ENCODE measurements at places on chromosomes 5 and 9.

DNA sequence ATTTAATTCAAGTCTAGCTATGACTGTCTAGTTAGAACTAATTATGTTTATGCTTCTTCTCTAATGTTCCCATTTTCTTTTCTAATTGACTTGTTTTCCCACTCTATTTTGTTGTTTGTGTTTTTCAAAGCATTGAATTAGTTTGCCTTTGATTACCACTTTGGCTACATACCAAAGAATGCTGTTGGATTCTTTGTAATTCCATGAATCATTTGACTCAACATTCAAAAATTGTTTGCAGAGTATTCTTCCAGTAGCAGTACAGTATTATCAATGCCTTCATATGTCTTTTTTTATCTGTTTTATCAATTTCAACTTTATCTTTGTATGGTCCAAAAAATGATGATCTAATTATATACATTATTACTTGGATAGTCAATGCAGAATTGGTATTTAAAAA, 288.7 kb downstream of the RFX3 start:
- no peak for DNase-seq

- no peak for DNase-seq
Measured at GRCh38 chr5:132010645-132010988, 841 bp downstream of the ACSL6 start.

GRCh38 chr5:141914199-141914743, 9.4 kb upstream of the DELE1 start:
- DNase-seq = no peak

GRCh38 chr5:41840251-41840650, 30.0 kb downstream of the OXCT1 start:
- DNase-seq = no peak

DNA sequence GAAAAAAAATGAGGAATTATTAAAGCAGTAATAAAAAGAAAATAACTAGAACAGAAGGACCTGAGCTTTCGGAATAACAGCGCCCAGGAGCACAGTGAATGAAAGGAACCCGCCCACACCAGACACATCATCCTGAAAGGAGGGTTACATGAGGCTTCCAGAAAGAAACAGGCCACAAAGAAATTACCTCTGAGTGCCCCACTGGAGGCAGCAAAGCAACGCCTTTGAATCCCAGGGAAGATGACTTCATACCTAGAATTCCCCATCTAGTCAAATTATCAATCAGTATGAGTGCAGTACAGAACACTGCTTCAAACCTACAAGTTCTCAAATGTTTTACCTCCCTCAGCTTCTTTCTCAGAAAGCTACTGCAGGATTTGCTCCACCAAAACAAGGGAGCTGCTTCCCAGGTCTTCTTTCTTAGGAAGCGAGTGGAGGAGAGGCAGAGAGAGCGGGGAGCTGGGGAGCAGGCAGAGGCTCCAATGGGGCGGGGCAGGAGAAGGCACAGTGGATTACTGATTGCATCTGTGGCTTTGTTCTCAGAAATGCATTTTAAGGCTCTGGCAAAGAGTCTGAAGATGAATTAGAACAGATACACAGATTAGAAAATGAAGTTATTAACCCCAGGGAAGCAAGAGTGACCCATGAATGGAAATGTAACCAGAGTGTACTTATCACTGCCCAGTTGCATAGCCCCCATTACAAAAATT, 87.1 kb downstream of the SEMA4D start:
- DNase-seq = no peak

DNA sequence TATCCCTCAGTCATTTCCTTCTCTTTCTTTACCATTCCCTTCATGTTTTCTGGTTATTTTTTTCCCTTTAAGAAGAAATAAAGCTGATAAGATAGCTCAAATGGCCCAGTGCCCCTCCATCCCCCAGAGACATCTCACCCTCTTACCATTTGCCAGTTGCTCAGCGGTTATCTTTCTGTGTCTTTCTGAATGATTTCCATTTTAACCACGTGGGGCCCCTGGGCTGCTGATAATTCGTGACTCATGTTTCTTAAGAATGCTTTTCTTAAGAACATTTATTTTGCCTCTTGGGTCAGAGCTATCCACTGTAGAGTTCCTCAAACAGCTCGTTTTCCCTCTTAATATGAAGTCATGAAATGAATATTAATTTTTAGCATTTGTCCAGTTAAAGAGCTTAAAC, 147.8 kb downstream of the MAST4 start:
- no peak for DNase-seq

GRCh38 chr5:104045987-104046386, 483.4 kb upstream of the NUDT12 start:
- DNase-seq = no peak

GRCh38 chr5:23223846-23224245, 283.6 kb upstream of the PRDM9 start:
- DNase-seq = no peak

DNA sequence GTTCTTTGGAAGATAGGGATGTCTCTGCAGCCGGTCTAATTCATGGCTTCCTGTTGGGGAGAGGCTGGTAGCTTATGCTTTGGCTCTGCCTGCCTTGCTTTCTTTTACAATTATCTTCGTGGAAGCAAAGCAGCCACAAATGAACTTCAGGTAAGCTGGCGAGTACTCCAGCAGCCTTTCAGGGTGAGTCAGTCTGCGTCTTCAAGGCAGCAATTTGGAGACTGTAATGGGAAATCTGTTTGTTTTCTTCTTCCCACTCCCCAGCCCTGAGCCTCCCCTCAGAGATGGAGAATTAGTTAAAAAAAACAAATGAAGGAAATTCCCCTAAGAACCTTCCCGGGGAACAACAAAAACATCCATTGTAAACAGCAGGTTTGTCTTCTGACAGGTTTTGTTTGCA, 100.1 kb downstream of the PSAT1 start:
- no peak for DNase-seq

DNA sequence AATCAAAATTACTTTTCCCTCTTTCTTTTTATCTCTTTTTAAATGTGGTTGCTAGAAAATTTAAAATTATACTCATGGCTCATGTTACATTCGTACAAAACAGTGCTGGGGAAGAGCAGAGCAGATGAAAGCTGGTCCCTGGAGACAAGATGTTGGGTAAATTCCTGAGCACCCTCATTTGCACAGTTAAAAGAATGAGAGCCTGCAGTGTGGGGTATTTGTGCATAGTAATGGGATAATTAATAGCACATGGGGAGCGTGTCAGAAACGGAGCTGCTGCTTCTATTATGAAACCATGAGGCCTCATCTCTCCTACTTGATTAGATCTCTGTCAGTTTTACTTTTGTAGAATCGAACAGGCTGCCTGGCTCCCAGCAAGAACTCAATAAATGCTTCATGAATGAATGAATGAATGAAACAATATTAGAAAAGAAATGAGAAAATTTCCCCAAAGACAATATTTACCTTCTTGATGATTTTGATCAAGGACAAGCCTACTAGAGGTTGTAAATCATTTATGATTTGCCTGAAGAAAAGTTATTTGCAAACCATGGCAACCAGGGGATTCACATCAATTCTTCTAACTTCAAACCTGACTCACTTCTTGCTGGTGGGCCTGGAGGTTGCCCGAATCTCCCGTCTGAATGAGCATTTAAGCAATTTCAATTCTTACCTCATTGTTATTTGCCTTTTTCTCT, 177.2 kb upstream of the TUT7 start:
- no peak for DNase-seq

GRCh38 chr9:99807276-99807852, 14.3 kb upstream of the NR4A3 start:
- peak; percentile 75 for DNase-seq

DNA sequence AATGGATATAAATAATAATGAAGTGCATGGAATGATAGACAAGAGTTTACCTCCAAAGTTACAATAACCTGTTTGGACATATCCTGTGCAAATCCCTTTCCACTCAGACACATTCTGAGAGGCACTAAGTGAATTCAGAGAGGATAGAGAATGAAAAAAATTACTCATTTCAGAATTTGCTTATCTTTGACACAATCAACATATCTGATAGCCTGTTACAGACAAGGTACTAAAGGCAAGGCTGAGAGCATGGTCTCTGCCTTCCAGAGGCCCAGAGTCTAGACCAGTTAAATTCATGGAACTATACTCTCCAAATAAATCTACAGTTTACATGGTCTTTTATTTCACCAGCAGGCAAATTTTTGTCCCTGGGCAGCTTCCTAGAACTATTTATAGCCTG, 371.8 kb upstream of the PTGER4 start:
- no peak for DNase-seq

DNA sequence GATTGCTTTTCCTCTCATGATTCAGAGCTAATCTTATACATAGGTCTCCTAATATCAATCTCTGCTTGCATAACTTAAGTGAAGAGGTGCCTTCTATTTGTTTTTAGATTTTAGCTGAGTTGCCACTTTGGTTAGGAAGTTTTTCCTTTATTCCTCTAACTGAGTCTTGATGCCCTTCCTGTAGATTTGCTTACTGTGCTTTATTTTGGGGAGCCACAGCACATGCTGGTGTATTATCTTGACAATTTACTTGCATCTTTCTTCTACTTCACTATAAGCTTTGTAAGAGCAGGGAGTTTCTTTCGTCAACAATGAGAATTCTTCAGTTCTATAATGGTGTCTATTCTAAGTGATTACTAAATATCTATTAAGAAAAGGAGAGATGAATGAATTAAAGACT, 54.9 kb downstream of the GABRA6 start:
- no peak for DNase-seq

GRCh38 chr9:27556470-27556869, 16.8 kb downstream of the C9orf72 start:
- DNase-seq = no peak

DNA sequence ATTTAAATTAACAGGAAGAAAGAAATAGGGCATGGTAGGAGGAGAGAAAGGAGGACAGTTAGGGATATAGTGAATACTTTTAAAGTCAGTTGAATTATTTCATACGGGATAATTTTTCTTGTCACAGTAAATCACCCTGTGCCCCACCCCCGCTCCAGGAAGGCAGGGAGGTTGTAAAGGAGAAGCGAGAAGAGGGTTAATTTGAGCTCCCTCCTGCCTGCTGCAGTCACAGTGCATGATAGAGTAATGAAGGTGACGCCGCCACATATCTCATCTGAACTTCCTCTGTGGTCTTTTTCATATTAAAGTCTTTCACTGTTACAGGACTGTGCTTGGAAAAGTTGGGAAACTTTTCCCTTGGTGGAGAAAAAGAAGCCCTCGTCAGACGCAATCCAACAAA, 896 bp upstream of the PCSK5 start:
- DNase-seq = no peak

DNA sequence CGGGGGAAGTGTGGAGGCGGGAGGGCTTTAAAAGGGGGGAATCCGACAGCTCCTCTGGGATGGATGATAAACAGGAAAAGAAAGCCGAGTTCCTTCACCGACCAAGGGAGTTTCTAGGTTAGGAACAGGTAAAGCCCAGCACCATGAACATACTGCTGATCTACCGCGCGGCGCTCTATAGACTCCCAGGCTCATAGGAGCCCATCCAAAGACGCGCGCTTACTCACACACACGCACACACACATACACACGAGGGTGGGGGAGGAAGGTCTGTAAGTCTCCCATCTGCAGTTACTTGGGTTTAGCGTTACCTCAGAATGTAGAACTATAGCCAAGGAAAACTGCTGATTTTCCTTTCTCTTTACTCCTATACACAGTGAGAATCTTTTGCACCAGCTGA, 2.6 kb upstream of the GABRB2 start:
- DNase-seq = no peak

DNA sequence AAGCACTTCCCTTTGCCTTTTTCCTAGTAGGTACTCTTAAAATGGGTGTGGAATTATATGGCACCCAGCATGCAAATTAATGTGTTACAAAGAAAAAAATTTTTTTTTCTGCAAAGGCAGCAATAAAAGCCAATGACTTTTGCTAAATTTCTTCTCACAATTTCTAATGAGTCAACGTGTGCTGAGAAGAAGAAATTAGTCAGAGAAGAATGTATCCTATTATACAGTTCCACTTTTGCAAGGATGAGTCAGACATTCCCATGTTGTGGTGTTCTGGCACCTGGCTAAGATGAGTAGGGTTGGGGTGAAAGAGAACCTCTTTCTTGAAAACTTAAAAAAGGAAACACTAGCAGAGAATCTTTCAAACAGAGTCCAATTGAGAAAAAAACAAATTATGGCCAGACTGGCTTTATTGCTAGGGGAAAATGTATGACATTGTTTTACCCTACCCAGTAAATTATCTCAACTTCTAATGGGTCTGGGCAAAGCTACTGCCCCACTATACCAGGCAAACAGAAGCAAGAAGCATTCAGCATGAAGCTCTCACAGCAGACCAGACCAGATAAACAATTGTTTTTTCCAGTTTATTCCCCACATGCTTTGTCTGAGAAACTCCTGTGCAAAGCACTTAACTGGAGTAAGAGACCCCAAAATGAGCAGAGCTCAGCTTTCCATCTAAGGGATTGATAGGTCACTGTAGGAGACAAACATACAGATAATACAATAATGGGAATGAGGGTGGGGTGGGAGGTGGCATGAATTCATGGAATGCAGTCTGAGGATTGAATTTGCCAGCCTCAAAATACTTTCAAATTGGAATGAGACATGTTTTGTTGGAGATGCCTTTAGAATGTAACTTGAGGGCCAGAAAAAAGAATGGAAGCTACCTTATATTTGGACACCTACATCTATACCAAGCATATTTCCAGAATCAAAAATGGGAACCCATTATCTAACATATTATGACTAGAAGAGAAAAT, 220.8 kb upstream of the RFX3 start:
- no peak for DNase-seq

DNA sequence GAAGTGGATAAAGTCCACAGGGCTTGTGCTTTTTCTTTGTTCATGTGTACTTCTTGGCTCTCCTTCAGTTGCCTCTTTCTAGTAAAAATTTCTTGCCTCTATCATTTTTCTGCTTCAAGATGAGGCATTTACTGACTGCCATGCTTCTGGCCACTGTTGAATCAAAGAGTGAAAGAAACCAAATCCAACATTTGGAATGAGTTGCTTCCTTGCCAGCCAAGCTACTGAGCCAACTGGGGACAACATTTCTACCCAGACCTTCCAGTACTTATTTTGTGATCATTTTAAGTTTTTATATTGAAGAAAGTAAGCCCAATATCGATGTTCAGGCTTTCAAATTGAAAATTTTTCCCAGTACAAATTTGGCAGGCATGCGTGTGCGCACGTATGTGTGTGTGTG, 73.2 kb downstream of the SNCAIP start:
- DNase-seq = no peak
